AG09319 (cell line): ENCODE measurements at places on chromosomes 3 and 15.

DNA sequence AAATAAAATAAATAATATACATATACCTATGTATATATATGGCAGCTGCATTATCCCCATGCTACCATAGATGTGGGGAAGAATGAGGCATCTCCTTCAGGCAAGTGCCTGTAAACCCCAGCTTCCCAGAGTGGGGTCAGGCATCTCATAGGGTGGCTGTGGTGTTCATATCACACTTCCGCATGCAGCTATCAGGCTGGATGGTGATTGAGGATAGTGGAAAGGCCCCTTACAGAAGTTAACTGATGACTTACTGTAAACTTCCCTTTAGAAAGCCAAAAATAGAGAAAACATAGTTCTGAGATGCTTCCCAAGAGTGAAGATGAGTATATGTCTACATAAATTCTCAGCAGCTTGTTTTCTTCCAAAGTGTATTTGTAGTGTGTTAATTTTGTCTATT lies 3.5 kb upstream of the PP2D1 start:
- no peak for DNase-seq

GRCh38 chr3:15097891-15098290 lies 1.1 kb downstream of the RBSN start:
- no peak for DNase-seq

GRCh38 chr3:123618768-123619484 lies 34.1 kb upstream of the HACD2 start:
- DNase-seq = peak; percentile 63

GRCh38 chr15:53869044-53869805 lies 109.0 kb upstream of the UNC13C start:
- no peak for DNase-seq

DNA sequence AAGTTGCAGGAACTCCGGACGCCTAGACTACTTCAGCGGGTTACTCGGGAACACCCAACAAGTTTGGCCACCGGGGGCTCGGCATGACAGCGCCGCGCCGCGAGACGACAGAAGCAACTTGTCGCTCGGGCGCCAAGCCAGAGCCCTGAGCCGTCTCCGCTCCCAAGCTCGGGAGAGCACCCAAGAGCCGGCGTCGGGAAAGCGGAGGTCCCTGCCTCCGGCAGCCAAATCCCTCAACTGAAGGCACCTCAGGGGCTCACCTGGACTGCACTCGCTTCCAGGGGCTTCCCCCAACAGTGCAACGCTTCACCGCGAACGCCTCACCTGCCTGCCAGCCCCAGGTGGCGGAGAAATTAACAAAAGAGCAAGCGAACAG lies 640 bp downstream of the MB21D2 start:
- DNase-seq = no peak

- no peak for DNase-seq
Measured at GRCh38 chr3:189947948-189948723, 172.6 kb downstream of the P3H2 start.

DNA sequence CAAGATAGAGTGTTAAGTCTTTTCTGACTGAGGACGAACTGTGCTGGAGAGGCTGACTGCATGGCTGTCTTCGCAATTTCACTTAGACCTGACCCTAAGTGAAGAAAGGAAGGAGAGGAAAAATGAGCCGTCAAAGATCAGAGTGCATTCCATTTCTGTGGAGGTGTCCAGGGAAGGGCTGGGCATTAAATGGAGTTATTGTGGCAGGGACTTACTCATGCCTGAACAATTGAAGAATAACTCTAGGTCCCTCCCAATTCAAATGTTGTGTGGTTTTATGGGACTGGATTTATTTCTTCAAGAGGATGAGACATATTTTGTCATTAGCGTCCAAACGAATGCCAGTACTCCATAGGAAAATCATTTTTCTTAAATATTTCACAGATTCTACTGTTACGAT lies 187.3 kb upstream of the CFAP20DC start:
- no peak for DNase-seq

GRCh38 chr3:95312650-95313049 lies 1249.8 kb downstream of the NSUN3 start:
- no peak for DNase-seq

GRCh38 chr3:161890147-161890625 lies 393.6 kb downstream of the OTOL1 start:
- DNase-seq = peak; percentile 93

DNA sequence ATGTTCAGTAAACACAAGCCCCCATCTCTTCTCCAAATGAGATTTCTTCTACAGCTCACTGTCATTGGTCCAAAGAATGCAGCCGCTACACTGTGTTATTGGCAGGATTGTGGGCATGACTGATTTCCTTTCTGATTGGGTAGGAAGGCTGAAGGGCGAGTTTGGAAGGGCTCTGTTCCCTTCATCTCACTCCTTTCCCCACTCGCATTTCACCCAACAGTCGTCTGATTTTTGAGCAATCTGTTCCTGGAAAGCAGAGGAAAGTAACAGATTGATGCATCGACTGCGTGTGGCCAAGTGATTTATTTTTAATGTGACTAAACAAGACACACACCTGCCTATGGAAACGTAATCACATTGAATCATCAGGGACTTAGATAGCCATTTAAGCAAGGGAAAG lies 55.5 kb downstream of the NOX5 start:
- DNase-seq = no peak
